ENCODE measurements at places on chromosomes 5 and 9. TPM values are rescaled to one million over a fixed set of nuclear protein-coding genes. Genes with fewer than 3 reads are reported as not detected.

The STPG3 gene
- polyA plus RNA-seq: not detected

The FUT7 gene
- not detected for polyA plus RNA-seq

The PCDHA4 gene
- polyA plus RNA-seq: 1.9 TPM

The PCDHB10 gene
- polyA plus RNA-seq: not detected

The CXXC5 gene
- 22.5 TPM for polyA plus RNA-seq

The PPP3R2 gene
- polyA plus RNA-seq: not detected

The LCN15 gene
- polyA plus RNA-seq: 0.07 TPM

The CDKN2B-AS1 gene
- polyA plus RNA-seq: not detected

The TMOD1 gene
- polyA plus RNA-seq: 0.80 TPM

The SEMA4D gene
- polyA plus RNA-seq: 4.5 TPM

The TSC1 gene
- polyA plus RNA-seq: 15.2 TPM

The IL4 gene
- polyA plus RNA-seq: not detected

The TAF1L gene
- not detected for polyA plus RNA-seq

The DDX4 gene
- not detected for polyA plus RNA-seq

The PALM2AKAP2 gene
- 0.04 TPM for polyA plus RNA-seq

The RGMB gene
- polyA plus RNA-seq: 5.6 TPM

The SLC36A2 gene
- not detected for polyA plus RNA-seq

The AP3S1 gene
- polyA plus RNA-seq: 75.7 TPM

The ADAMTS2 gene
- polyA plus RNA-seq: not detected

The PCDHGA4 gene
- polyA plus RNA-seq: 0.10 TPM

The INSL6 gene
- polyA plus RNA-seq: not detected

The SLC45A2 gene
- not detected for polyA plus RNA-seq

The ANKRD34B gene
- polyA plus RNA-seq: not detected

The NR2F1-AS1 gene
- 5.5 TPM for polyA plus RNA-seq

The HTR4 gene
- not detected for polyA plus RNA-seq

The PDGFRB gene
- polyA plus RNA-seq: 0.05 TPM

The ACTBL2 gene
- polyA plus RNA-seq: 0.11 TPM

The ZNF454 gene
- not detected for polyA plus RNA-seq

The SPOCK1 gene
- polyA plus RNA-seq: 19.2 TPM

The CNTNAP3 gene
- polyA plus RNA-seq: 9.4 TPM

The FOXD4L5 gene
- polyA plus RNA-seq: 0.16 TPM

The CCL27 gene
- 0.16 TPM for polyA plus RNA-seq

The ENTPD2 gene
- 1.2 TPM for polyA plus RNA-seq

The SPATA31E1 gene
- not detected for polyA plus RNA-seq

The POMT1 gene
- polyA plus RNA-seq: 18.4 TPM

The IFNB1 gene
- polyA plus RNA-seq: not detected

The UGT3A2 gene
- polyA plus RNA-seq: not detected

The ARHGEF39 gene
- polyA plus RNA-seq: 19.5 TPM

The OR1L1 gene
- not detected for polyA plus RNA-seq

The RNF224 gene
- polyA plus RNA-seq: 0.04 TPM

The MOB3B gene
- polyA plus RNA-seq: 7.6 TPM
